ENCODE measurements at places on chromosomes 7 and 10.

DNA sequence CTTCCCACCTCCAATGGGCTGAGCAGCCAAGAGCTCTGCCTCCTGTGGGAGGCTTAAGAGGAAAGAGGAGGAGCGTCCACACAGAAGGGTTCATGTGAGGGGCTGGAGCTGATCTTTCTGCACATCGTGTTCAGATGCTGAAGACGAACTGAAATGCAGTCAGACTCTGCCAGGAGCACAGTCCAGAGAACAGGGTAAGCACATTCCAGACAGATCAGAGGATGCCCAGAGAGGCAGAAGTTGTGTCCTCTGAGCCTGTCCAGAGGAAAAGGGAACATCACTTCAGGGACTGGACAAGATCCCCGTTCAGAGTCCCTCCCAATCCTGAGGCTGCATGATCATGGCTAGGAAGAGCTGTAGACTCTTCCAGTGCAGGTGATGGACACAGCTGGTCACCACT is 72.9 kb downstream of the ITIH5 start:
- DNase-seq = no peak

GRCh38 chr10:106836933-106837663 is 327.4 kb downstream of the SORCS1 start:
- DNase-seq = peak; percentile 78

- DNase-seq = no peak
Measured at GRCh38 chr7:145219461-145219860, 383.6 kb upstream of the TPK1 start.

GRCh38 chr10:28302638-28303488 is at the start of gene MPP7:
MPP7 (minus strand) TSS chr10:28303064; CDS start chr10:28238604, 64,460 bp downstream.
- peak; percentile 97 for DNase-seq

Data from T-helper 1 cell (primary cell).